ENCODE measurements at places on chromosomes 6 and 20. TPM values are rescaled to one million over a fixed set of nuclear protein-coding genes. Genes with fewer than 3 reads are reported as not detected.

The SCUBE3 gene
- polyA plus RNA-seq: 1.3 TPM

The CAGE1 gene
- polyA plus RNA-seq: 0.13 TPM

The C6orf132 gene
- 0.69 TPM for polyA plus RNA-seq

The EYS gene
- 1.1 TPM for polyA plus RNA-seq

The SLC22A7 gene
- polyA plus RNA-seq: not detected

The HLA-DRA gene
- polyA plus RNA-seq: 19.9 TPM

DNA sequence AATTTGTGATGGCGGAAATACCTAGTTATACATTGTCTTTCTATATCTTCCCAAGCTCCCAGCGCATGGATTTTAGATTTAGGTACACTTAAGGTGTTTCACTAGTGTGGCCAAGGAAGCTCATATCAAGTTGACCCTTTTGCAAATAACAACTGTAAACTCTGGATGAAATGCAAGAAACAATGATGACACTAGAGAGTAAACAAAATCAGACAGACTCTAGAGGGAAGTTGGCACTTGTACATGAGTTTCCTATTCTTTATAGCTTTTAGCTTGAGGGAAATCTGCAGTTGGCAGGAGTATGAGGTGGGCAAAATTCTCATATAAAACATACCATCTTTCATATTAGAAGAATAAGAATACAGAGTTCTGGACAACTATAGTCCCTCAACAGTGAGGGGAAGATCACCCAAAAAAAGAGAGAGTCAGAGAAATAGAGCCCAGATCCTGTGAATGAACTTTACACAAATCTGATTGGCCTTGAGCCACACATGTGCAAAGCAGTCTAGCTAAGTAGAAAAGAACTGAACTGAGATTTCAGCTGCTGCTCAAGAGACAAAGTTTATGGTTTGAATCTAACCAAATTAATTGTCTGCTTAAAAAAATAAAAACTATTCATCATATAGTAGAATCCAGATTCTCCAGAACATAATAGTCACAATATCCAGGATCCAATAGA is 26.1 kb downstream of the TXLNB start:
- no peak for DNase-seq

- peak; percentile 62 for DNase-seq
Observed at GRCh38 chr20:53699906-53700305, 106.3 kb upstream of the ZNF217 start.

DNA sequence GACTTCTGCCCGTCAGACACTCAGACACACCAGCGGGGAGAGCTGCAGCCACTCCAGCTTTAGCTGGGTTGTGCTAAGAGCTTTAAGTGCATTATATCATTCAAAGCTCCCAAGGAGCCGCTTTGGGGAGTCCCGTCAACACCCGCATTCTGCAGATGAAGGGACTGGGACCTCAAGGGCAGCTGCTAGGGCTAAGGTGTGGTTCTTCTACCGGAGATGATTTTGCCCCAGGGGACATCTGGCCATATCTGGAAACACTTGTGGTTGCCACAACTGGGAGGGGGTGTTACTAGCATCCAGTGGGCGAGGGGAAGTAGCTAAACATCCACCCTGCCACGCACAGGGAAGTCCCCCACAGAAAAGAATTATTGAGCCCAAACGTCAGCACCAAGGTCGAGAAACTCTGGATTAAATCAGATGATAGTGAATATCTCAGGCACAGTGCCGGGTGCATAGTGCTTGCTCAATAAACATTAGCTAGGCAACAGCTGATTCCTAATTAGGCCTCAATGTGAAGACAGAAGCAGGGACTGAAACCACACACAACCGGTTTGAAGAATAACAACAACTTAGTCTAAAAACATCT is 29.6 kb downstream of the PMEPA1 start:
- no peak for DNase-seq

- DNase-seq: no peak
Observed at GRCh38 chr20:37729909-37730308, 36.1 kb downstream of the CTNNBL1 start.

GRCh38 chr6:154543628-154544027 is 33.1 kb upstream of the CNKSR3 start:
- DNase-seq: peak; percentile 82

- no peak for DNase-seq
Observed at GRCh38 chr20:60806354-60806753, 445.7 kb upstream of the CDH4 start.

DNA sequence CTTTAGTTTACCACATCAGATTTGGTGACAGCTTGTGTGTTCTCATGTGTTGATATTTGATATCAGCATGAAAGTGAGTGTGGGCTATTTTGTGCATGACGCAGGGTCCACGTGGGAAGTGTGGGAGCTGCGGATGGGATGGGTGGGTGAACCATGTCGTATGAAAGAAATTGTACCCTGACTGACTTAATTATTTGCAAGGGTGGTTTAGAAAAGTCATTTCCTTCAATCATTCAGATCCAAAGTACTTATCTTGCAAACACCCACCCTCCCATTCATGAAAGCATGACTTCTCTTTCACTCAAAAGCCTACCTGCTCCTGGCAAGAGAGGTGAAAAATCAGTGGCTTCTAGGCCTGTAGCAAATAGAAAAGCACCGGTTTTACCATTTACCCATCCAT is 91.8 kb upstream of the BACH2 start:
- DNase-seq: no peak

DNA sequence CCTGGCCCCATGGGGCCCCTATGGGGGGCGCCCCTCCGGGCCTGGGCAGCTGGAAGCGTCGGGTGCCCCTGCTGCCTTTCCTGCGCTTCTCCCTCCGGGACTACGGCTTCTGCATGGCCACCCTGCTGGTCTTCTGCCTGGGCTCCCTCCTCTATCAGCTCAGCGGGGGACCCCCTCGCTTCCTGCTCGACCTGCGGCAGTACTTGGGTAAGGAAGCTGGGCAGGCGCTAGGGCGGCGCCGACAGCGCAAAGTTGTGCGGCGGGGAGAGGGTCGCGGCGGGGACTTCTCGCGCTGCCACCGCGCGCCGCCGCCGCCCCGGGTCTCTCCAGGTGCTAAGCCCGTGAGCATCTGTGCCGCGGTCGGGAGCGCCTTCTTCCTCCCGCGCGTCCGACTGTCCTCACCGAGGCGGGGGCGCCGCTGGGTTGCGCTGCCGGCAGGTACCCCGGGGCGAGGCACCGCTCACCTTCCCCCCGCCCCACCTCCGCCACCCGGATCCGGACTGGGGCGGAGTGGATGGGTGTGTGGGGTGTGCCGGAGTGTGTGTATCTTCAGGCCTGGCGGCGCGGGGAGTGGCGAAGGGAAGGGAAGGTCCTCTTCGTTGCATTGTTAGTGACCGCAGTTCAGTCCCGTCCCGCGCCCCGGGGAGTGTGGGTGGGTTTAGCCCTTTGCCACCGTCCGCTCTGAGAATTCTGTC is 788 bp downstream of the UST start:
- peak; percentile 69 for DNase-seq

DNA sequence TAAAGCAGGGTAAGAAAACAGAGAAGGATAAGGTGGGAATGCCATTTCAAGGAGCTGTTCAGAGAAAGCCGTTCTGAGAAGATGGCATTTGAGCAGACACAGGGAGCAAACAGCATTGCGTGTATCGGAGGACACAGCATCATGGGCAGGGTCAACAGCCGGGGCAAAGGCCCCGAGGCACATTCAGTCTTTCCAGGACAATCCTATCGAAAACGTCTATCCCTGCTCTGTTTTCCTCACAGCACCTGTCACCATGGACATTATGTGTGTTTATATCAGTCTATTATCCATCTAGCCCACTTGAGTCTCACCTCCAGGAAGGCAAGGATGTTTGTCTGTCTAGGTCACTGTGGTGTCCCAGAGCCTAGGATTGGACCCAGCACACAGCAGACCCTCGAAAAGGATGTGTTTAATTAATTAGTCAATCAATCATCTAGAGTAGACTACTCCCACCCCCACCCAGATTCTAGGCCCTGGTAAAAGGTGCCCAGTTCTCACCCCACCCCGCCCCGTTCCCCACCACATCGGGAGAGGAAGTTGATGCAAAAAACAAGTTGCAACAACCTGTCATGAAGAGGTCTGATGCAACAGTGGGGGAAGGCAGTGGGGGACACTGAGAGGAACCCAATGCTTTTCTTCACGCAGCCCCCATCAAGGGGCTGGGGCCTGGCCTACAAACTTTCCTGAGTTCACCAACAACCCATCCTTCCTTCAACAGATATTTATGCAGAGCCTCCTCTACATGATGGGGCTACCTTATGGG is 66.6 kb downstream of the PREX1 start:
- DNase-seq: no peak

- DNase-seq: no peak
Observed at GRCh38 chr20:10807013-10807412, 133.2 kb upstream of the JAG1 start.

DNA sequence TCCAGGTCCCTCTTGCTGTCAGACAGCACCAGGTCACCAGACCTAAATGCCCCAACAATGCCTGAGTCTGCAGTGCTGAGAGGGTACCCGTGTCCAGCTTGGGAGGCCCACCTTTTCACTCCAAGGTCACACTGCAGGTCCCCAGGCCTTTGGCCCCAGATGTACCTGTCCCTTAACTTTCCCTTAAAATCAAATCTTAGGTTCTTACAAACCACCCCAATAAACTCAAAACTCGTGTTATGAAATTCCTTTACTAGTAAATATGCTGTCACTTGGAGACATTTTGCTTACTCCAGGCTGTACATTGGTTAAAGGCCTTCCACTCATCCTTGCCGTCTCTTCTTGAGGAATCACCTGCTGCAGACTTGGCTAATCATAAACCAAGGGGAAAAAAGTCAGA is 165.7 kb upstream of the RREB1 start:
- DNase-seq: no peak

- no peak for DNase-seq
Observed at GRCh38 chr6:35208419-35208818, 5.3 kb upstream of the SCUBE3 start.

GRCh38 chr6:146347090-146347489 is 196.5 kb upstream of the RAB32 start:
- DNase-seq: no peak

- no peak for DNase-seq
Observed at GRCh38 chr20:47796971-47797370, 11.7 kb upstream of the SULF2 start.

DNA sequence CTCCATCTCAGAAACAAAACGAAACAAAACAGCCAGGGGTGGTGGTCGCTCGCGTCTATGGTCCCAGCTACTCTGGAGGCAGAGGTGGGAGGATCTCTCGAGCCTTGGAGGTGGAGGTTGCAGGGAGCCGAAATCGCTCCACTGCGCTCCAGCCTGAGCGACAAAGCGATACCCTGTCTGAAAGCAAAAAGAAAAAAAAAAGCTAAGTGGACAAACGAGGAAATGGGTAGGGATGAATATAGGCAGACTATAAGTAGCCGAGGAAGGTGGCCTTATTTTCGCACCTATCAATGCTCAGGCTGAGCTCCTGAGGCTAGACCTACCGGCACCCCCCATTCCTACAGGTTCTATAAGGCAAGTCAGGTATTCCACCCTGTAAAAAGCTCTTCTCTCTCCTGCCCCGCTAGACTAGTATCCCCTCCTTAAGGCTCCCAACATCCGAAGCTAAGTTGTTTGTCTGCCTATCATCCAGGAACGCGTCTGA is 650 bp upstream of the CASP8AP2 start:
- DNase-seq: no peak

Data from muscle of leg (tissue), 16 donors.